ENCODE measurements at places on chromosomes 6 and 20. TPM values are rescaled to one million over a fixed set of nuclear protein-coding genes. Genes with fewer than 3 reads are reported as not detected.

TINAG gene
- polyA plus RNA-seq: 29.8 TPM

ELOVL2 gene
- polyA plus RNA-seq: 10.0 TPM

PROKR2 gene
- polyA plus RNA-seq: not detected

ZBTB46 gene
- polyA plus RNA-seq: 16.8 TPM

DEFB132 gene
- not detected for polyA plus RNA-seq

SYCP2 gene
- 8.8 TPM for polyA plus RNA-seq

OLIG3 gene
- not detected for polyA plus RNA-seq

MYL9 gene
- polyA plus RNA-seq: 210 TPM

LCA5 gene
- polyA plus RNA-seq: 9.4 TPM

HLA-F gene
- polyA plus RNA-seq: 6.3 TPM

RNF182 gene
- polyA plus RNA-seq: 3.5 TPM
